Epithelial cell of proximal tubule (primary cell): ENCODE measurements at places on chromosomes 1 and 21. TPM values are rescaled to one million over a fixed set of nuclear protein-coding genes. Genes with fewer than 3 reads are reported as not detected.

FASLG gene
- not detected in 2 replicates for total RNA-seq

- DNase-seq: no peak
Measured at GRCh38 chr1:170367615-170368014, 164.4 kb upstream of the GORAB start.

DNA sequence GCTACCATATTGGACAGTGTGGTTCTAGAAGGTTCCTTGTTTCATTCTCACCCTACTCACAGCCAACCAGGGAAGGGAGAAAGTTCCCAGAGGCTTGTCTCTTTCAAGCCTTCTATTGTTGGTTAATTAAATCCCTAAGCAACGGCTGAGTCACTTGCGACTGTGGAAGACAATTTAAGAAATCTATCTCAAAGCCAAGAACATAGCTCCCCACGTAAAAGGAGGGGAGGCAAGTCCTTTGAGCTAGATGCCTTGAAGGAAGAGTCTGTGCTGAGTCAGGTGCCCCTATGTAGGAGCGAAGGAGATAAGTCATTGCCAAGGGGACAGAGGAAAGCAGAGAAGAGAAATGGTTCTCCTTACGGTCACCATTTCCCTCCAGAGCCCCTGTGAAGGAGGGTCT lies 79.4 kb upstream of the PPP2R5A start:
- no peak for DNase-seq

C4BPB gene
- total RNA-seq: not detected in 2 replicates

GUCA2A gene
- not detected in 2 replicates for total RNA-seq

NPPB gene
- 1.2 and 3.5 TPM in 2 replicates for total RNA-seq

GRCh38 chr1:84936116-84936810 lies 43.3 kb upstream of the LPAR3 start:
- DNase-seq: no peak

- no peak for DNase-seq
Measured at GRCh38 chr1:240582953-240583352, 29.0 kb downstream of the GREM2 start.

GPX7 gene
- 35.1 and 39.8 TPM in 2 replicates for total RNA-seq

SELENBP1 gene
- 2.7 and 5.9 TPM in 2 replicates for total RNA-seq

OR2T2 gene
- total RNA-seq: not detected in 2 replicates

C4BPA gene
- not detected in 2 replicates for total RNA-seq

GRCh38 chr21:36297938-36298572 lies 21.9 kb upstream of the MORC3 start:
- no peak for DNase-seq

GRCh38 chr1:58308206-58308605 lies 238.3 kb downstream of the OMA1 start:
- no peak for DNase-seq

DNA sequence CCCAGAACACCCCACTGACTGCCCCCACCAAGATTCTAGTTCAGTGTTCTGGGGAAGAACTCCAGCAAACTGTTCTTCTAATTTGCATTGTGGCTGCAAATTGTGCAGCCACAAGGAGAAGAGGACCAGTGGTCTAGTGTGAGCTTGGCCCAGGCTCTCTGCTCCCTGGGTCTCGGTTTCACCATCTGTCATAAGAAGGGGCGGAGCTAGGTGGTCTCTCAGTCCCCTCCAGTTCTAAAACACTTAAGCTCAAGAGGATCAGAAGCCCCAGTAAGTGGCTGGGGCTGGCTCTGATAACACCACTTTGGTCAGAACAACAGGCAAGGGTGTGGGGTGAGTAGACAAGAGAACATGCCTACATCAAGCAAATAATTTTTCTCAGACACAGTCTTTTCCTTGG lies 99.9 kb downstream of the BEND5 start:
- DNase-seq: no peak
